Type B pancreatic cell (in vitro differentiated cells): ENCODE measurements at places on chromosomes 13 and 19. TPM values are rescaled to one million over a fixed set of nuclear protein-coding genes. Genes with fewer than 3 reads are reported as not detected.

The BCL3 gene
- 18.9 and 41.2 TPM in 2 replicates for total RNA-seq

- H3K4me1 ChIP-seq: peaks cover 4% of the 10 kb centered on the region
- no peak overlapping the region for H3K4me3 ChIP-seq
- H3K36me3 ChIP-seq: no peaks in the 10 kb centered on the region
- no peak for DNase-seq
Measured at GRCh38 chr13:82647540-82647939, 1234.7 kb downstream of the SLITRK1 start.

The SIGLEC12 gene
- not detected in 2 replicates for total RNA-seq

GRCh38 chr13:84237143-84237542 lies 354.9 kb upstream of the SLITRK1 start:
- no peak overlapping the region for H3K27ac ChIP-seq
- peaks cover 4% of the 10 kb centered on the region for H3K4me1 ChIP-seq
- H3K36me3 ChIP-seq: no peaks in the 10 kb centered on the region
- peaks cover 4% of the 10 kb centered on the region for H3K27me3 ChIP-seq
- H3K4me3 ChIP-seq: no peak overlapping the region
- DNase-seq: no peak

- H3K36me3 ChIP-seq: peaks cover 4% of the 10 kb centered on the region
- no peaks in the 10 kb centered on the region for H3K27me3 ChIP-seq
- H3K27ac ChIP-seq: no peak overlapping the region
- DNase-seq: no peak
- peaks cover 12% of the 10 kb centered on the region for H3K4me1 ChIP-seq
Measured at GRCh38 chr13:72692884-72693514, 34.4 kb downstream of the MZT1 start.

The C19orf44 gene
- total RNA-seq: 4.3 and 8.5 TPM in 2 replicates

DNA sequence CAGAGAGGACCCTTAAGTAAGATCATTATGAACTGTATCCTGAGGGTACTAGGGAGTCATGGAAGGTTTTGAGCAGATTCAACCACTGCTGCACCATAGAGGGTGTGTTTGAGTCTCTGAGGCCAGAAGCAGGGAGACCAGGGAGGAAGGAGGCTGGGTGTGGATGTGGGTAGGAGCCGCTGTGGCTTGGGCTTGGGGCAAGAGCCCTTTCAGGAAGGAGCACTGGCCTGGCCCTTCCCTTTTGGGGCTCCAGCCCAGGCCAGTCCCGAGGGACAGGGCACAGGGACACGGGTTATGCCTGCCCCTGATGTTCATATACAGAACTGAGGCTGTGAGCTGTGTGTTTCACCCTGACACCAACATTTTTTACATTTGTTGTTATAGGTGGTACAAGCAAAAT lies 7.2 kb downstream of the CIC start:
- H3K4me3 ChIP-seq: peak overlapping the region; percentile 31
- peaks cover 3% of the 10 kb centered on the region for H3K36me3 ChIP-seq
- H3K27me3 ChIP-seq: no peaks in the 10 kb centered on the region
- peak overlapping the region; percentile 6 for H3K27ac ChIP-seq
- H3K4me1 ChIP-seq: peaks cover 31% of the 10 kb centered on the region
- DNase-seq: no peak

DNA sequence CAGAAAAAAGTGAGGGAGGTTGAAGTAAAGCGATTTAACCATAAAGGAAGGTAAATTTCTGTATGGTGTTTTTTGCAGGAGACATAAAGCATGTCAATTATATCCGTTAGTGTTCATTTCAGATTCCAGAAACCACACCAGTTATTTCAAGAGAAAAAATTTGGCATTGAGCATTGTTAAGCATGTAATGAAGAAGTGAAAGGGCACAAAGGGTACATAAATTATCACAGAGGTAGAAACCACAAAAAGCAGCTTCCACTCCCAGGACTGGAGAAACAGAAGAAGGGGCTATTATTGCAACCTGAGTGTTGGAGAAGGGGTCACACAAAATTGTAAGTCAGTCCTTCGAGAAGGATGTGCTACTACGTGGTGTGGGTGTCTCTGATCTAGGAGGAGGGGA lies 72.2 kb upstream of the DACH1 start:
- peaks cover 7% of the 10 kb centered on the region for H3K4me1 ChIP-seq
- H3K27me3 ChIP-seq: peaks cover 2% of the 10 kb centered on the region
- no peak for DNase-seq
- H3K4me3 ChIP-seq: no peak overlapping the region
- H3K36me3 ChIP-seq: no peaks in the 10 kb centered on the region
- H3K27ac ChIP-seq: no peak overlapping the region

The ZNF888 gene
- 8.9 and 12.5 TPM in 2 replicates for total RNA-seq

The ATCAY gene
- total RNA-seq: 1.5 and 3.3 TPM in 2 replicates

DNA sequence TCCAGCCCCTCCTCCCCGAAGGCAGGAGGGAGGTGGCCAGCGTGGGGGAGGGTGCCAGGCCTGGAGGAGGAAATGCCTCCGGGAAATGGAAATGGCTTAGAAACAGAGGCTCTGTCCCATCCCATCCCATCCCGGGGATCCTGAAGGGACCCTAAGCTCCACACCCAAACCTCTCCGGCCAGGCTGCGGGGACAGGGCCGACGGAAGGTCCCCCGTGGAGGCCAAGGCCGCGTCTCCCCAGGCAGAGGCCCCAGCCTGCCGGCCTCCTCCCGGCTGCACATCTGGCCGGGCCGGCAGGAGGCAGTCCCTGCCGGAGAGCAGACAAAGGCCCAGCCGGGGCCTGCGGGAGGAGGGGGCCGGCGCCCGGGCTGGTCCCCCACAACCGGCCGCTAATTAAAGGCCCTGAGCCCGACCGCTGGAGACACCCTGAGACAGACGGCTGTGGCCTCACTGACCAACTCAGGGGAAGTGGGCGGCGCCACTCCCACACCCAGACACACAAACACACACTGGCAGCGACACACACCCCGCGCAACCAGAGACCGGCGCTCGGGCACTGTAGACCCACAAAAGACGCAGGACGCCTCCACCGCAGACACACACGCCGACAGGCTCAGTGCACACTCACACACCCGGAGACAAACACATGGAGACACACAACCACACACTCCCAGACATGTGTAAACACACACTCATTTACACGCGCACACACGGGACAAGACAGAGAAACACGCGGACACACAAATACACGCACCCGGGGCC lies 1.1 kb downstream of the ADAMTS10 start:
- H3K27me3 ChIP-seq: peaks cover 10% of the 10 kb centered on the region
- H3K4me3 ChIP-seq: peak overlapping the region; percentile 96
- peaks cover 26% of the 10 kb centered on the region for H3K4me1 ChIP-seq
- peak; percentile 77 for DNase-seq
- H3K27ac ChIP-seq: peak overlapping the region; percentile 79

The NRTN gene
- 2.8 and 5.4 TPM in 2 replicates for total RNA-seq

GRCh38 chr19:14310055-14310454 lies 71.2 kb upstream of the ADGRE5 start:
- no peak overlapping the region for H3K27ac ChIP-seq
- no peak overlapping the region for H3K4me3 ChIP-seq
- no peak for DNase-seq
- no peaks in the 10 kb centered on the region for H3K27me3 ChIP-seq
- no peaks in the 10 kb centered on the region for H3K36me3 ChIP-seq
- H3K4me1 ChIP-seq: no peaks in the 10 kb centered on the region

DNA sequence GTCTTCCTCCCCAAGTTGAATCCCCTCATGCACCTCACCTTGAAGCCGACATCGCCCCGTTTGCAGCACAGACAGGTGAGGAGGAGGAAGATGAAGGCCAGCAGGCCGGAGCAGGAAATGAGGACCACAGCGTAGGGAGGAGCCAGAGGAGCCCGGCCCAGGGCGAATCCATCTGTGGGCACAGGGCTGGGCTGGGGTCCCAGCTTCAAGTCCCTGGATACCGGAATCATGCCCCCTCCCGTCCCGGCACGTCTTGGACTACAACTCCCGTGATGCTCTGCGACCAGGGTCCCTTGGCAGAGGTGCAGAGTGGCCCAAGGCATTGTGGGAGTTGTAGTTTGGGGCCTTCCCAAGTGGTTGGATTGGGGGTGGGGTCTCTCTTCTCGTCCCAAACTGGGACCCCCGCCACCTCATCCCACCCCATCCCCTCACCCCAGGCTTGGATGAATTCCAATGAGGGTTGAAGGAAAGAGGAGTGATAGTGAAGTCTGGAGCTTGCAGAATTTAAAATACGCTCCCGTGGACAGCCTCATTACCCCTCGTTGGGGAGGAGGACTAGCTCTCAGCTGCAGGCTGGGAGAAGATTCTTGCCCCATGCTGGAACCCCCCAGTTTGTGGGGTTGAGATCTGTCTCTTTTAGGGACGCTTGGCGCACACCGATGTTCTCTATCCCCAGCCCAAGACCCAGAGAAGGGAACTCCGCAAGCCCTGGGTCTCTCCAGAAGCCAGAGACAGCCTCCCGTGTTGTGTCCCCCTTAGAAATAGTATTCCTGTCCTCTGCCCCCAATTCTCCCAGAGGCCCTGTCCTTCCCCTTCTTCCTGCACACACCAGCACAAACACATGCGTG lies 990 bp downstream of the LMTK3 start:
- H3K27ac ChIP-seq: peak overlapping the region; percentile 77
- H3K4me3 ChIP-seq: peak overlapping the region; percentile 87
- H3K27me3 ChIP-seq: peaks cover 4% of the 10 kb centered on the region
- H3K4me1 ChIP-seq: peaks cover 5% of the 10 kb centered on the region
- DNase-seq: no peak

- no peaks in the 10 kb centered on the region for H3K27me3 ChIP-seq
- DNase-seq: no peak
- no peaks in the 10 kb centered on the region for H3K4me1 ChIP-seq
- peaks cover 10% of the 10 kb centered on the region for H3K36me3 ChIP-seq
Measured at GRCh38 chr13:52670726-52671125, 18.1 kb downstream of the SUGT1 start.

- DNase-seq: no peak
- H3K36me3 ChIP-seq: peaks cover 12% of the 10 kb centered on the region
- H3K4me1 ChIP-seq: peaks cover 29% of the 10 kb centered on the region
- peak overlapping the region; percentile 96 for H3K27ac ChIP-seq
- peaks cover 5% of the 10 kb centered on the region for H3K27me3 ChIP-seq
Measured at GRCh38 chr19:55643887-55644176, 383 bp downstream of the ZNF581 start.

DNA sequence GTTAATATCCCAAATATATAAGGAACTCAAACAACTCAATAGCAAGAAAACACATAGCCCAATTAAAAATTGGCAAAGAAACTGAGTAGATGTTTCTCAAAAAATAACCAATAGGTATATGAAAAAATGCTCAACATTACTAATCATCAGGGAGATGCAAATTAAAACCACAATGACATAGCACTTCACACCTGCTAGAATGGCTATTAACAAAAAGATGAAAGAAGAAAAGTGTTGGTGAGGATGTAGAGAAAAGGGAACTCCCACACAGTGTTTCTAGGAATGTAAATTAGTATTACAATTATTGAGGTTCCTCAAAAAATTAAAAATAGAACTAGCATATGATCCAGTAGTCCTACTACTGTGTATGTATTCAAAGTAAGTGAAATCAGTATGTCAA lies 1212.8 kb downstream of the DIAPH3 start:
- H3K27ac ChIP-seq: no peak overlapping the region
- DNase-seq: no peak
- H3K27me3 ChIP-seq: no peaks in the 10 kb centered on the region
- H3K36me3 ChIP-seq: no peaks in the 10 kb centered on the region
- H3K4me1 ChIP-seq: peaks cover 7% of the 10 kb centered on the region

- no peak overlapping the region for H3K27ac ChIP-seq
- H3K4me1 ChIP-seq: peaks cover 27% of the 10 kb centered on the region
- DNase-seq: no peak
Measured at GRCh38 chr19:45995715-45996385, 583 bp downstream of the CCDC61 start.

DNA sequence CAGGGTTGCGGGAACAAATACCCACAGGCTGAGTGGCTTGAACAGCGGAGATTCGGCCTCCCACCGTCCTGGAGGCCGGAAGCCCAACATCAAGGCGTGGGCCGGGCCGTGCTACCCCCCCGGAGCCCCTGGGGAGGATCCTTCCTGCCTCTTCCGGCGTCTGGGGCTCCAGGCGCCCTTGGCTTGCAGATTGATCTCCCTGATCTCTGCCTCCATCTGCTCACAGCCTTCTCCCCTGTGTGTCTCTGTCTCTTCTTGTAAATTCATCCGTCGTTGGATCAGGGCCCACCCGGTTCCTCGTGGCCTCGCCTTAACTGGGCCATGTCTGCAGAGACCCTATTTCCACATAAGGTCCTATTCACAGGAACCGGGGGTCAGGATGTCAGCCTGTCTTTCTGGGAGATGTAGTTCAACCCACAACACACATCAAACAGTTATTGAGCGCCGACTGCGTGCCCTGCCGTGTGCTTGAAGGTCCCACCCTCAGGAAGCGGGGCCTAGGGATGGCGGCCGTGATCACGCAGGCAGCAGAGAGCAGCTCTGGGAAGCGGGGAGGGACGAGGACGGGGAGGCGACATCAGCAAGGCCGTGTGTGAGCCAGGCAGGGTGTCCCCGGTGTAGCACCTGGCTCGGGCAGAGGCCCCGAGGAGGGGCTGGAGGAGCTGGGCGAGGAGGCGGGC lies 21.3 kb downstream of the HCN2 start:
- H3K4me3 ChIP-seq: no peak overlapping the region
- no peak overlapping the region for H3K27ac ChIP-seq
- H3K36me3 ChIP-seq: peaks cover 10% of the 10 kb centered on the region
- H3K27me3 ChIP-seq: no peaks in the 10 kb centered on the region
- no peak for DNase-seq

- no peak overlapping the region for H3K27ac ChIP-seq
- peaks cover 21% of the 10 kb centered on the region for H3K27me3 ChIP-seq
- DNase-seq: no peak
- no peaks in the 10 kb centered on the region for H3K4me1 ChIP-seq
Measured at GRCh38 chr13:53167561-53167960, 138.9 kb downstream of the OLFM4 start.

The CD33 gene
- not detected in 2 replicates for total RNA-seq

DNA sequence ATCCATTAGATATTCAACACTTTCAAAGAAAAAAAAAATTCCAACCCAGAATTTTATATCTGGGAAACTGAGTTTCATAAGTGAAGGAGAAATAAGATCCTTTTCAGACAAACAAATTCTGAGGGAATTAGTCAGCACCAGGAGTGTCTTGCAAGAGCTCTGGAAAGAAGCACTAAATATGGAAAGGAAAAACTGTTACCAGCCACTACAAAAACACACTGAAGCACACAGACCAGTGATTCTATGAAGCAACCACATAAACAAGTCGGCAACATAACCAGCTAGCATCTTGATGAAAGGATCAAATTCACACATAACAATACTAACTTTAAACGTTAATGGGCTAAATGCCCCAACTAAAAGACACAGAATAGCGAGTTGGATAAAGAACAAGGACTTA lies 368.4 kb upstream of the MIR17HG start:
- H3K4me3 ChIP-seq: no peak overlapping the region
- no peak for DNase-seq
- H3K36me3 ChIP-seq: no peaks in the 10 kb centered on the region
- peaks cover 5% of the 10 kb centered on the region for H3K27me3 ChIP-seq

The GJB6 gene
- total RNA-seq: 7.7 and 14.8 TPM in 2 replicates

The CYP2A7 gene
- total RNA-seq: not detected in 2 replicates

The ZNF555 gene
- total RNA-seq: 6.8 and 9.7 TPM in 2 replicates

GRCh38 chr19:5967994-5968430 lies 9.9 kb downstream of the RANBP3 start:
- H3K27ac ChIP-seq: peak overlapping the region; percentile 88
- no peaks in the 10 kb centered on the region for H3K27me3 ChIP-seq
- H3K4me3 ChIP-seq: peak overlapping the region; percentile 73
- H3K36me3 ChIP-seq: no peaks in the 10 kb centered on the region
- DNase-seq: no peak
- H3K4me1 ChIP-seq: peaks cover 35% of the 10 kb centered on the region
